ENCODE measurements at places on chromosomes 7 and 10. TPM values are rescaled to one million over a fixed set of nuclear protein-coding genes. Genes with fewer than 3 reads are reported as not detected.

UTF1 gene
- not detected for total RNA-seq

GRCh38 chr7:150665089-150665748 is 20.3 kb upstream of the GIMAP2 start:
- no peak overlapping the region for H3K27ac ChIP-seq
- H3K36me3 ChIP-seq, result no peaks in the 10 kb centered on the region
- H3K27me3 ChIP-seq, result no peaks in the 10 kb centered on the region

- no peaks in the 10 kb centered on the region for H3K27me3 ChIP-seq
- H3K27ac ChIP-seq, result peak overlapping the region; percentile 1
- no peak for DNase-seq
- no peak overlapping the region for H3K4me3 ChIP-seq
- H3K4me1 ChIP-seq, result peaks cover 8% of the 10 kb centered on the region
Observed at GRCh38 chr10:77943121-77943901, 16.8 kb upstream of the DLG5 start.

- no peak overlapping the region for H3K4me3 ChIP-seq
- DNase-seq, result no peak
- H3K27ac ChIP-seq, result no peak overlapping the region
- no peaks in the 10 kb centered on the region for H3K36me3 ChIP-seq
Observed at GRCh38 chr10:27688991-27689390, 56.6 kb downstream of the MKX start.
